ENCODE measurements at places on chromosomes 1 and 21.

GRCh38 chr1:42767510-42768000, 506 bp downstream of the C1orf50 start:
- DNase-seq = no peak

- no peak for DNase-seq
Observed at GRCh38 chr1:81377406-81377805, 423.3 kb upstream of the ADGRL2 start.

DNA sequence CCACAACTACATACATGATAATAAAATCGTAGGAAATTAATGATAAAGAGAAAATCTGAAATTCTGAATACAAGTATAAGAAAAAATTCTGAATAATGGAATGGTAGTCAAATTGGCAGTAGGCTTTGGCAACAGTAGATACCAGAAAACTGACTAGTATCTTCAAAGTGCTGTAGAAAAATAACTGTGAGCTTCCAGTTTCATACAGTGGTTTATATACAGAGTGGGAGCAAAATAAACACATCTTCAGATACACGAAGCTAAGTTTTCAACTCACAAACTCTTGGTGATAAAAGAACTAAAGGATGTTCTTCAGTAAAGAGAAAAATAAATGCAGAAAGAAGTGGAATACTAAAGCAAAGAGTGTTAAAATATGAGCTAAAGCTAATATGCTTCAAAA, 173.4 kb downstream of the PPP1R12B start:
- no peak for DNase-seq

DNA sequence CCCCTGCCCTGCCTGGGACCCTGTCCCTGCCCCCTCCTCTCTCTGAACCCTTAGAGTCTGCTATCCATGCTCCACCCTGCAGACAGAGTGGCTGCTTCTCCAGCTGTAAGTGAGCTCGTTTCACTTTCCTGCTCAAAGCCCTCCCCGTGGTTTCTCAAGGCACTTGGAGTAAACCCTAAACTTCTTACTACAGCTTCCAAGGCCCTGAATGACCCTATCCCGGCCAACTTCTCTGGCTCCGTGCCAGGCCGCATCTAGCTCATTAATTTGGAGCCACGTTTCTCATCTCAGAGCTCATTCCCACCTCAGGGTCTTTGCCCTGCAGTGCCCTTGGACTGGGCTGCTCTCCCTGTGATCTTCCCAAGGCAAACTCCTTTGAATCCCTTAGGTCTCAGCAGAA, 235.1 kb upstream of the RUNX1 start:
- DNase-seq = no peak

- no peak for DNase-seq
Observed at GRCh38 chr1:246160905-246161304, 346.2 kb downstream of the SMYD3 start.

- no peak for DNase-seq
Observed at GRCh38 chr1:218785928-218786327, 387.8 kb upstream of the LYPLAL1 start.

GRCh38 chr1:191564275-191564674, 594.0 kb upstream of the RGS18 start:
- DNase-seq = no peak

- no peak for DNase-seq
Observed at GRCh38 chr1:230286890-230287269, 139.3 kb downstream of the PGBD5 start.

GRCh38 chr1:9105336-9105867, 23.5 kb downstream of the GPR157 start:
- no peak for DNase-seq

DNA sequence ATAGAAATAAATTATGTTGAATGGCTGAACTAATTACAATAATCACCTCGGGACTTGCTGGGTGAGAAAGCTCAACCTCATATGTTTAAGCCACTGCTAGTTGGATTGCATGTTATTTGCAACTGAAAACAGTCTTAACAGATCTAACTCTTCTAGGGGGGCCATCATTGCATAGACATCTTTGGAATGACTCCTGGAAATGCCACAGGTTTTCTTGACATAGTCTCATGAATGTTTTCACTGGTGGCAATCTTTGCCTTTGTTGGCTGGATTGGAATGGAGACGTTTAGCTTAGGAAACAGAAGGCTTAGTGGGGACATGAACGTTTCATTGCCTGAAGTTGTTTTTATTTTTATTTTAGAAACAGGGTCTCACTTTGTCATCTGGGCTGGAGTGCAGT, 8.8 kb upstream of the WDTC1 start:
- DNase-seq = no peak

GRCh38 chr1:91712981-91713841, 172.7 kb downstream of the TGFBR3 start:
- DNase-seq = peak; percentile 42

Data from stimulated activated CD8-positive, alpha-beta memory T cell treated with anti-CD3 and anti-CD28 coated beads, Interleukin-7, amount 100 ng/mL, for 1 hour (primary cell).